Non-pigmented ciliary epithelial cell (primary cell): ENCODE measurements at places on chromosomes 6 and 20.

- DNase-seq: no peak
Measured at GRCh38 chr20:45392733-45393132, 14.6 kb upstream of the TP53TG5 start.

DNA sequence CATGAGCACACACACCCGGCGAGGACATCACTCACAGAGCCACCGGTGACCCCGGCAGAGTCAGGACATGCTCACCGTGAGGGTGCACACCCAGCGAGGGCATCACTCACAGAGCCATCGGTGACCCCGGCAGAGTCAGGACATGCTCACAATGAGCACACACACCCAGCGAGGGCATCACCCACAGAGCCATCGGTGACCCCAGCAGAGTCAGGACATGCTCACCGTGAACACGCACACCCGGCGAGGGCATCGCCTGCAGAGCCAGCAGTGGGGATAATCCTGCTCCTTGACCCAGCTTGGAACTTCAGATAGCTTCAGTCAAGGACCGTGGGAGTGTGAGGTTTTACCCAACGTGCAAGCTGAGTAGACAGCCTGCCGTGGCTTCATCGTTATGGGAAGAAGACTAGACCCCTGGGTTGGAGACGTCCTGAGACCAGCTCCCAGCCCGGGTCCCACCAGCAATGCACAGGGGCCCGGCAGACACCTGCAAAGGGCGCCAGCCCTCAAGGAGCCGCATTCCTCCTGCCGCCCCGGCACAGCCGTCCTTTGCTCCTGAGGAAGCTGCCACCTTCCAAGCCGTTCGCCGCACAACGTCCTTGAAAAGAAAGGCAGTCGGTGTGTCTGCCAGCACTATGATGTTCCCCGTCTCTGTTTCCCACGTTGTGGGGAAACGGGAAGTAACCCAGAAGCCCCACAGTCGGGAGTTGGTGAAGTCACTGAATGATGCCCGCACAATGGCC is 192.3 kb downstream of the DLL1 start:
- DNase-seq: no peak

GRCh38 chr6:149397384-149397783 is 2.7 kb upstream of the SUMO4 start:
- no peak for DNase-seq

DNA sequence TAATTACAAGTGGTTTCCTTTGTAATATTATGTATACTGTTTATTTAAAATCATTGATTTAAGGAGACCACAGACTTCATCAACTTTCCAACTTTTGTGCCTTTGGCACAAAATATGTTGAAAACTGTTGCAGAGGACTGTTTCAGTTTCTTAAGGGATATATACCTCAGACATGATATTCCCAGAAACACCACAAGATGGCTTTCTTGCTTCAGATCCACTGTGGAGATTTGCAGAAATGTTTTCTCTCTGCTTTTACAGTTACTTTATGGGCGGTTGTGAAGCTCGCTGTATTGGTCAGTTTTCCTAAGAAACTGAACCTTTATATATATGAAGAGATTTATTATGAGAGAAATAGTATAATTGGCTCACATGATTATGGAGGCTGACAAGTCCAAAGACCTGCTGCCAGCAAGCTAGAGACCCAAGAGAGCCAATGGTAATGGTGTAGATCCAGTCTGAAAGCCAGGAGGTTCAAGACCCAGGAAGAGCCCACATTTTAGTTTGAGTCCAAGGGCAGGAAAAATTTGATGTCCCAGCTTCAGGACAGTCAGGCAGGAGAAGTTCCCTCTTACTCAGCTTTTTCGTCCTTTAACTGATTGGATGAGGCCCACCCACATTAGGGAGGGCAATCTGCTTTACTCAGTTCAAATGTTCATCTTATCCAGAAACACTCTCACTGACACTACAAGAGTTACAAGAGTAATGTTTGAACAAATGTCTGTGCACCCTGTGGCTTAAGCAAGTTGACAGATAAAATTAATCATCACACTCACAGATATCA is 12.8 kb downstream of the ME1 start:
- peak; percentile 24 for DNase-seq

DNA sequence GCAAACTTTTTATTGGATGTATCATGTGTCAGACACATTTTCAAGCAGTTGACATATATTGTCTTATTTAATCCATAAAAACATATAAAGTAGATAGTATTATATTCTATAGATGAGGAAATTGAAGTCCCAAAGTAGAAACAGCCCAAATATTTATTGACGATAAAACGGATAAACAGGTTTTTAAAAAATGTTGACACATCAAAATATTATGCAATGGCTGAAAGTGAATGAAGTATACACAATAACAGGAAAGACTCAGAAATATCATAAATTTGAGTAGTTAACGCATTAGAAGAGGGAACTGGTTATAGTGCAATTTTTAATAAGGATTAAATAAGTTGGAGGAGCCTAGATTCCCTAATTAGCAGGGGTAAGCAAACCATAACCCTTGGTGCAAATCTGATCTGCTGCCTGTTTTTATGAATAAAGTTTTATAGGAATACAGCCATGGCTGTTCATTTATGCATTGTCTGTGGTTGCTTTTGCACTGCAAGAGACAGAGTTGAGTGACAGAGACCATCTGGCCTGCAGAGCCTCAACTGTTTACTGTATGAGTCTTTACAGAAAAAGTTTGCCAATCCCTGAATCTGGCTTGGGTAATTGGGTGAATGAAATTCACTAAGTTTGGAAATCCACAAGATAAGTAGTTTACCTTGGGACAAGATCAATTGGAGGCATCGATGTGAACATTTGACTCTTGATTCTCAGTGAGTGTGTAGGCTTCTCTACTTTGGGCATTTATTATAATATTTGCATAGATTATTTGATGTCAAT is 50.6 kb upstream of the EXOC2 start:
- no peak for DNase-seq

GRCh38 chr6:86685230-86685797 is 252.0 kb upstream of the HTR1E start:
- no peak for DNase-seq

DNA sequence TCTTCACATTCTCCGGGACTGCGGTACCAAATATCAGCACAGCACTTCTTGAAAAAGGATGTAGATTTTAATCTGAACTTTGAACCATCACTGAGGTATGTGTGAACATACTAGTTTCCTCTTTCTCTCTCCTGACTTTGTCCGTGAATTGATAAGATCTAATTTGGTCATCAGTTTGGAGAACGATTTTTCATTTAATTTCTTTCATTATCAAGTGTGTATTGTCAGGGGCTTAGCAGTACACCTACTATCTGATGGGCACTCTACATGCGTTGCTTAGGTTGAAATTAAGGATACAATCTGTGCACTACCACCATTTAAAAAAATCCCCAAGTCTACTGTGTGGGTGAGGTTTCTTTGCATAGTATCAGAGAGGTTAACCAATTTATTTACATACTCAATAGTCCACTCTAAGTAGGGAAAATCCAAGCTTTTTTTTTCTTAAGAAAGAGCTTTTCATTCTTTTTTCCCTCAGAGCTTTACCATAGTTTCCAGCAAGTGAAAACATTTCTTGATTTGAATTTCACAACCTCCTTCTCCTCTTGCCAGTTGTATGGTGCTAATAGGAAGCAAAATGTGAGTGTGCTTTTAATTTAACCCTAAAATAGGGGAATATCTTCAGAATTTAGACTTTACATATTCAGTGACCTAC is 105.4 kb upstream of the ESR1 start:
- no peak for DNase-seq

DNA sequence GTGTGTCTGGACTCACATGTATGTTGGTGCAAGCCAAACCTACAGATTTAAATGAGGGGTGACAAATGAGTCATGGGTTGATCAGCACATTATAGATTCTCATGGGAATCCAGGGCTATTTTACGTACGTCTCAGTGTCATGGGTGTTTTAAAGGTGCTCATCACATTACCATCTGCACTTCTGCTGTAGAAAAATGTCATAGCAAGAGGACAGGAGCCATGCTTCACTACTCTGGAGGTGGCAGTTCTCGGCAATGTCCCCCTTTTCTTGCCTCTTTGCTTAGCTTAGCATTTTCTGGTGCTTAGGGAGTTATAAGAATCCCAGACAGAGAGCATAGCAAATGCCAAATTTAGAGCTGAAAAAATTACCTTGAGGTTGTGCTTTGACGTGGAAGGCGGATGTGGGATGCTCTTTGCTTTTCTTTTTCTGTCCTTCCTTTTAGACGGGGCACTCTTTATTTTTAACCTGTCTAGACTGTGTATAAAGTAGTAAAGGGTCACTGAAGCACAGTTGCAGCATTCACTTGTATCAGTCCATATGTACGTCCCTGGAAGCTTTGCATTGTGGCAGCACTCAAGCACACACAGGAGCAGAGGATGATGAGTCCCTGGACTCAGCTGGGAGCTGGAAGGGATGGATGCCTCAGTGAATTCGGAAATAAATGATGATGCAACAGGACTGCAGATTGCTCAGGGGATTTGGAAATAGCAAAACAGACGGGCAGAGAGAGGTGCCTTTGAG is 139.7 kb downstream of the SYNDIG1 start:
- DNase-seq: peak; percentile 19

GRCh38 chr6:169839898-169840631 is 88.6 kb downstream of the ERMARD start:
- no peak for DNase-seq

DNA sequence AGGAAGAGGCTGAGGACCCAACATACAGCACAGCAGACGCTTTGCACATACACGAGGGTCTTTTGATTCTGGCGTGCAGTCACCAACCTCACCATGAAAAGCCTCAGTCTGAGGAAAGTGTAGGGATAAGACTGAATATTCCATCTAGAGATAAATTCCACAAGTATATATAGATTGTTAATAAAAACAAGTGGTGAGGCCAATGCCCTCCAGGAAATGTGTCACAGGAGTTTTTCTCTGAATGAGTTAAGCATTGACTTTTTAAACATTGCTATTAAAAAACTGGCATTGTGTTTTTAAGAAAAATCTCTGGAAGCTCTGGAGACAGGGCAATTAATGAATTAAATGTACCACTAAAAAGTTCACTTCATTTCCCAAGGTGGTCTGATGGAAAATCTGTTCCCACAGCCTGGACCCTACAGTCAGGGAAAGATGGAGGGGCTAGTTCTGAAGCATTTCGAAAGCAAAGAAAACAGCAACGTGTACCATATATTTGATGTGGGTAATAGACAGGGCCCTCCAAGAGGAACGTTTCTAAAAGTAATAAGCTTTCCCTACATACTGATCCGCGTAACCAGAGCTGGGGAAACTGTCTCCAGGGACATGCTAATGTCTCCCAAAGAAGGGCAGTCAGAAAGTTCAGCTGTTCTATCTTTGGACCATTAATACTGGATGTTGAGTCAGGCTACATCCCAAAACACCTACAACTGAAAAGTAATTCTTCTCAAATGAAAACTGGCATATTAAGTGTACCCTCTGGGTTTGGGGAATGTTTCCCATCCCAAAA is 301.1 kb downstream of the FOXC1 start:
- DNase-seq: no peak

GRCh38 chr6:125597411-125598253 is 151.8 kb upstream of the HEY2 start:
- no peak for DNase-seq

GRCh38 chr6:12490351-12490903 is 200.3 kb downstream of the EDN1 start:
- no peak for DNase-seq

- DNase-seq: no peak
Measured at GRCh38 chr6:42572523-42572922, 8.7 kb downstream of the UBR2 start.

DNA sequence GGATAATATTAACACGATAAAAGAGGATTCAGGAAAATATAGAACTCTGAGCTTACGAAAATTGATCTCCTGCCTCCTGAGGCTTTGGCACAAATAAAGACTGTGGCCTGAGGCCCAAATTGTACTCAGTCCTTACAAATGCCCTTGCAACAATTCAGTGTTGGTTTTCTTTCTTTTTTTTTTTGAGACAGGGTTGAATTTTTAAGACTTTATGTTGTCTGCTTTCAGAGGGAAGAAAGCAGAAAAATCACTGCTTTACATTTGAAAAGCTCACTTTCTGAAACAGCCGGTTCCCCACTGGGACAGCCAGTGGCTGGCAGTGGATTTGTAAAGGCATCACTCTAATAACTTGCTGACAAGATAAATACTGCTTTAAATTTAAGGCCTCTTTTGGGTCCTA is 290.5 kb downstream of the SLC35F1 start:
- DNase-seq: no peak

DNA sequence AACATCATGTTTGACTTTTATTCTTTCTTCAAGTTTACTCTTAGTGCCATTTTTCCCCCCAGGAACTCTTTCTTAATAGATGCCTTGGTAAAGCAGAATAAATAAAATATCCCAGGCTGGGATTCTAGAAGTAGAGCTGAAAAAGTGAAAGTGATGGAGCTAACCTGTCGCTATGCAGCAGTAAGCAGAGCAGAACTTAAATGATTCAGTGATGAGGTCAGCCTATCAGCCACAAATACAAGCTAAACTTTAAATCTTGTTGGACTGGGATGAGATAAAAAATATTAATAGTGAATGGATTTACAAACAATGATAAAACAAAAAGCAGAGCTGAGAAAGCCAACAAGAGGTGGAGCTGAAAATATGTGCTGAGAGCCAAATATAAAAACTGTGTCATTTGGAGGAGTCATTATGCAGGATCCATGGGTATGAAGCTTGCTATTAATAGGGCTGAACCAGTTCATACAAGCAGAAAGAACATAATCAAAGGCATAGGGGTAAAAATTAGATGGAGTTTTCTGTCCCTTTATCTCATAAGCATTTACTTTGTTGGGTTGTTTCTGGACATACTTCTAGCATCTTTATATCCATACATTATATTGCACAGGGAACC is 877.8 kb downstream of the EPHA7 start:
- DNase-seq: no peak

DNA sequence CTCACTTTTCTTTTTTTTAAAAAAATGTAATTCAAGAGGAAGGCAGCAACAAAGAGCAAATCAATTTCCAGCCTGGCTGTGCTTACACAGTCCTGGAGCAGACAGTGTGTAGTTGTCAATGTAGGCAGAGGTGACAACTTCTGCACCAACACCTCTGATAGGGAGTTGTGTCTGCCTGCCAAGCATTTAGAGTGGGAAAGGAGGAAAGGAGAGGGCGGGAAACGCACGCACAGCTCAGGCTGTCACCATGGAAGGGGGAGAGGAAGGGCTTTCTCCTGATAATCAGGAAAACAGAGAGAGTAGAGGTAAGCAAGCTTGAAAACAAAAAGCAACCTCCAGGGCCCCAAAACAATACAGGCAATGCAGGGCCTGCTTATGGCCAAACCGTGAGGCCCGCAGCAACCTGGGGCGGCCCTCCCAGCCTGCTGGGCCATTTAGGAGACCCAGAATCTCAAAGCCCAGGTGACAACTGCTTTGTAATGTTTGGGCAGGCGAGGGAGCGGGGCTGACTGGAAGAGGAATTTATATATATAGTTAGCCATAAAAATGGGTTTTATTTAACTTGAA is 41.5 kb upstream of the GFOD1 start:
- no peak for DNase-seq

DNA sequence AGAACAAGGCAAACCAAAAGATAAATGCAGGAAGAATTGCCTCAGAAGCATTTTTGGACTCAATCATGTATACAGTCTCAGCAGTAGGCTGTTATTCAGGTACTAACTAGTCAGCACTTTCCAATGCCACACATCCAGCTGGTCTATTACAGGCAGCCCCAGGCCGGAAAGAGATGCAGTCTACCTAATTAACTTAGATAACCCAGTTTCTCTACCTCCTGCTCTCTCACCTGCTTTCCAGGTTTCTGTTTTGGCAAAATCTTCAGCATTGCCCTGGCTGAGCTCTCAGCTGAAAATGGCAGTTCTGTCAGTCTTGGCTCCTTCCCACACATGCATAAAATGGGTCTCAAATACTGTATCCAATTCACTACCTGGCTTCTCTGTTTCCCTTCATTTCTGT is 101.3 kb upstream of the UFL1 start:
- DNase-seq: no peak

- DNase-seq: no peak
Measured at GRCh38 chr20:33419140-33419974, 18.0 kb upstream of the CDK5RAP1 start.
